ENCODE measurements at places on chromosomes 7 and 10.

DNA sequence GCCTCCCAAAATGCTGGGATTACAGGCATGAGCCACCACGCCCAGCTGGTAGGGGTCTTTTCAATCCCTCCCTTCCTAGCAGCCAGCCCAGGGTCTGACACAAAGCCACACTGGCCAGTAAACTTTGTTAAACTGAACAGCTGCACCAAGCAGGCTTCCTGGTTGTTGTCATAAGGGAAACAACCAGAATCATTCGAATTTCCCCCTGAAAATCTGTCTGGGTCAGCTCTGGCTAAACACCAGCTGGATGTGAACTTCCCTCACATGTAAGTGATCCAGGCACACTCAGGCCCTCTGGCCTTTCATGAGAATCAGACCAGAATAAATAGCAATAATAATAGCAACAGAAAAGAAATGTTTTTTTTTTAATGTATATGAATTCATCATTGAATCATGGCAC, 7.4 kb downstream of the IMPDH1 start:
- no peak for DNase-seq

DNA sequence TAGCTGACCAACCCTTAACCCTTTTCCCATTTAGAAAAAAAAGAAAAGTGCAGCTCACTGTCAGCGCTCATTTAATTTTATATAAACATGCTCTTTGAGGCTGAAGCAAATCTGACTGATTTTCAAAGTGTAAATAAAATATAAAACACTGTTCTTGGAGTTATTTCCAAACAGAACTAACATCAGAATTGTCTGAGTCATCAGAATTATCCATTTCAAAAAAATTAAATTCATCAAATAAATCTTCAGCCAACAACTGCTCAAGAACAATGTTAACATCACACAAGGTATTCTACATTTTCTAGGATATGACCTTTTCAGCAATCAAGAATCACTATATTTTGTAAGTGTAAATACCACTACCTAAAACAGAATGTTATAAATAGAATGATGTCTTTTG, 93.6 kb downstream of the MAGI2 start:
- DNase-seq, result no peak

DNA sequence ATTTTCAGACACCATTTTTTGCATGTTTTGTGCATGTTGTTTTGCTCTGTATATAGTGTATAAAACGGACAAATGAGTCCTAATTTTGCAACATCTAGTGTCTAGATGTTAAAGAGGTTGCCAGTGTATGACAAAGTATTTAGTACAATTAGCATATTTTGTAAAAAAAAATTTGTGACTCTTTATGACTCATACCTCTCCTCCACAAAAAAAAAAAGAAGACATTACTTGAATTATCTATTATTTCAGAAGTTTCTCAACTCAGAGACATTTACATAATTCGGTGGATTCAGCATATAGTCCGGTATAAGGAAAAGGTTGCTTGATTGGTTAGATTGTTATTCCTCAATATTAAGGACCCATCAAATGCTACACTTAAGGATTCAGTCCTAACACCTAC, 26.0 kb downstream of the NUP42 start:
- no peak for DNase-seq

GRCh38 chr10:47315421-47315820, 6.8 kb upstream of the GDF2 start:
- no peak for DNase-seq

DNA sequence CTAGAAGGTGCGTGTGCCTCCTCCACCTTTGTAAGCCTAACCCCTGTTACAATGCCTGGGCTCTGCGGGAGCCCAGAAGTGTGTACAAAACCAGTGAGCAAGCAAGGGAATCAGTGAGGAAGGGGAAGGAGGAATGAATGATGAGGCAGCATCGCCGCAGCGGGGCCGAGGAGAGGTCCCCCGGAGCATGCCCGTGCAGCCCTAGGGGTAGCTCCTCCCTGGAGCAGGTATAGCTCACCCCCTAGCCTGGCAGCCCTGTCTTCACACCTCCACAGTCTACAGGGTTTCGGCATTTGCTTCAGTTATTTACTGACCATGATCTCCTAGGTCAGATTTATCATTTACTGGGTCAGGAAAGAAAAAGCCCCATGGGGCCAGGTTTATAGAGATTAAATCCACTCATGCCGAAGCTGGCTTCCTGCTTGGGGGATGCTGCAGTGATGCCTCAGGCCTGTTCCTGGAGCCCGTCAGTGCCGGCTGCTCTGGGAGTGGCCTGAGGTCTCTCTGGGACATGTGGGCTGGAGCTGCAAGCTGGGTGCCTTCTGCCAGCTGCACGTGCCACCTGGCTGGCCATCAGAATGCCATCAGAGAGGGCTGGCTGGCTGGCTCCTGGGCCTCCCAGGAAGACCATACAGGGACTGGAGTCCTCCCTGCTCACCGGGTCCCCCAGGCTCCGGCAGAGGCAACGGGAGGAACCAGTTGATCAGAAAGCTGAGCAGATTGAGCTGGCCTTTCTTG, 138.9 kb downstream of the GRK5 start:
- no peak for DNase-seq

DNA sequence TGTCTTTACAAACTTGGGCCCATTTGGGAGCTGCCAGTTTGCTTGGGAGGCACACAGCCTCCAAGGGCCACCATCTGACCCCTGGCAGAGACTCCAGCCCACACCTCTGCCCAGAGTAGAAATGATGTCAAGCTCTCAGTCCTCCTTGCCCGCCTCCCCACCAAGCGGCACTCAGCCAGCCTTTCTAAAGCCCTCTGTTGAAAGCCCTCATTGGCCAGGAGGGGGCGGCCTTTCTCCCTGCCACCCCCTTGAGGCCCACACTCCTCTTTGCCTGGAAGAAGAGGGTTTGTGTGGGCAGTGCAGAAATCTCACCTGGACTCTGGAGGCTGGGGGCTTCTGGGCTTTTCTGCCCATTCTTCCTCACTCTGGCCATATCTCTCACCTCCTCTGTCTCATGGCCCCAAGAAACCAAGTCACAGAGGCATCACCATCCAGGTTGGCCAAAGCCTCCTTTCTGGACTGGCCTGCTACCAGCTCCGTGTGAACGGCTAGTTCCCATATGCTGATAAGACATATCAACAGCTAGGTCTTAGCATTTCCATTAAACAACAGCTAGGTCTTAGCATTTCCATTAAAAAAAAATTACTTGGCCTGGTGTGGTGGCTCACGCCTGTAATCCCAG, 36.1 kb downstream of the UBTD1 start:
- no peak for DNase-seq

- DNase-seq, result no peak
These were observed 25.4 kb upstream of the LRGUK start for GRCh38 chr7:134101716-134102115.

DNA sequence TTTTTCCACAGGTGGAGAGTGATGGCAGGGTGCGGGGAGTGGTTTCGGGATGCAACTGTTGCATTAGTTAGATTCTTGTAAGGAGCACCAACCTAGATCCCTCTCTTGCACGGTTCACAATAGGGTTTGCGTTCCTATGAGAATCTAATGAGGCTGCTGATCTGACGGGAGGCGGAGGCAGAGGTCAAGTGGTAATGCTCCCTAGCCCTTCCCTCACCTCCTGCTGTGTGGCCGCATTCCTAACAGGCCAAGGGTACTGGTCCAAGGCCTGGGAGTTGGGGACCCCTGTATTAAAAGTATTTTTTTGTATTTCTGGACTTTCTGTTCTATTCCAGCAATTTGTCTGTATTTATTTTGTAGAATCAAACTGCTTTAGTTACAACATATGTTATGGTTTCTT, 7.2 kb downstream of the CBLL1 start:
- DNase-seq, result no peak

DNA sequence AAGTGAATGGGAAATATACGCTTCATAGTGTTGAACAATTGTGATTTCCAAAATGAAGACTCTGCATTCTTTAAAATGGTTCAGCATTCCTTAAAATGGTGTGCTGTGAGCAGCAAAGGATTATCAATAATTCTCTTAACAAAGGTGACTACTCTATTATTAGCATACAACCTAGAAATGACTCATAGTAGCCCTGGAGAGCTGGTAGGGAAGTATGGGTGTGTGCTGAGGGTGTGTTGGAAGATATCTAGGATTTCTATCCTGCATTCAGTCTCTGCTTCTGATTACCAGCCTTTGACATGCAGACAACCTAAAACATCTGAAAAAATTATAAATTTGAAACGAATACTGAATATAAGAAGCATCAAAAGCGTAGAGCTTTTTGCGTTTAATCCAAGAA, 72.5 kb downstream of the SEMA3D start:
- no peak for DNase-seq

GRCh38 chr10:4246881-4247358, 461.9 kb upstream of the KLF6 start:
- DNase-seq, result no peak

GRCh38 chr10:27819781-27820531, 74.3 kb upstream of the MKX start:
- DNase-seq, result no peak

DNA sequence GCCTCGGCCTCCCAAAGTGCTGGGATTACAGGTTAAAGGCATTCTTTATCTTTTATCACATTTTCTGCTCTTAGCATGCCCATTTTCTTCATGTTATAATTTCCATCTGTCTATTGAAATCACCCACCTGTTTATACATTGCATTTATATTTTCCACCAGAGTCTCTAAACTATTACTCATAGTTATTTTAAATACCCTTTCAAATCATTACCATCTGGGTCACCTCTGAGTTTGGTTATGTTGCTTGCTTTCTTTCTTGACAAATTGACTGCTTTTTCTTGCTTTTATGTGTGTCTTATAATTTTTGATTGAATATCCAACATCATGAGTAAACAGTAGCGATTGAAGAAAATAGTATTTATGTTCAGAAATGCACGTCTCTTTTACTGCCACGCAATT, 71.4 kb downstream of the TMEM270 start:
- DNase-seq, result no peak

Measured in type B pancreatic cell (in vitro differentiated cells).